ENCODE measurements at places on chromosomes 7 and 10. TPM values are rescaled to one million over a fixed set of nuclear protein-coding genes. Genes with fewer than 3 reads are reported as not detected.

The PKD1L1 gene
- total RNA-seq = not detected

The TRIM74 gene
- not detected for total RNA-seq

The ELN gene
- 36.3 TPM for total RNA-seq

The PNLIPRP1 gene
- total RNA-seq = not detected

The CARD11 gene
- 0.49 TPM for total RNA-seq

The GHRHR gene
- not detected for total RNA-seq

The SLF2 gene
- total RNA-seq = 6.9 TPM

The TUBAL3 gene
- total RNA-seq = not detected

The CPA4 gene
- total RNA-seq = 56.7 TPM

The CLCN1 gene
- total RNA-seq = not detected

The OGDHL gene
- 0.49 TPM for total RNA-seq

The NODAL gene
- total RNA-seq = not detected

The DPP6 gene
- total RNA-seq = not detected

The UCN3 gene
- total RNA-seq = not detected

The AFAP1L2 gene
- total RNA-seq = 2.5 TPM

The PIK3CG gene
- under 0.01 TPM for total RNA-seq

The SUFU gene
- 11.2 TPM for total RNA-seq

The TFPI2 gene
- total RNA-seq = 1,067 TPM

The BUD23 gene
- 65.6 TPM for total RNA-seq

The VIPR2 gene
- total RNA-seq = not detected

The TCAF2 gene
- 12.3 TPM for total RNA-seq

The TEX36 gene
- not detected for total RNA-seq

The ZPBP gene
- not detected for total RNA-seq

The HTR5A gene
- not detected for total RNA-seq

The CUX1 gene
- 57.2 TPM for total RNA-seq

The COX19 gene
- total RNA-seq = 5.3 TPM

The PAPSS2 gene
- total RNA-seq = 220 TPM

The GRID1 gene
- total RNA-seq = not detected

The AGR2 gene
- total RNA-seq = not detected

Data from cardiac atrium fibroblast (primary cell).